ENCODE measurements at places on chromosomes 1 and 21.

DNA sequence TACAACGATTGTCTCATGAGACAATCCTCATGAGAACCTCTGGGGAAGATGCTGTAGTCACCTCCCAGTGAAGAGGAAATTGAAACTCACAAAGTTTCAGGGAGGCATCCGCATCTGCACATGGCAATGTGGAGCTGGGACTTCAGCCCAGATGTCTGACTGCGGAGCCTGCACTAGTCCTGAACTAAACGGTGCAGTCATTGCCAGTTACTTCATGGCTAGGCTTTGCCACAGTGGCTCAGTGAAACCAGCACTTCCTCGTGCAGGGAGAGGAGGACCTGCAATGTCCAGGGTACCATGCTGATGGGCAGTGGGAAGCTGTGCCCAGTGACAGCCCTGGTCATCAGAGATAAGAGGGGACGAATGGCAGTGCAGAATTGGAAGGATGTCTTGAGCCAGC, 40.7 kb upstream of the ETS2 start:
- DNase-seq, result no peak

DNA sequence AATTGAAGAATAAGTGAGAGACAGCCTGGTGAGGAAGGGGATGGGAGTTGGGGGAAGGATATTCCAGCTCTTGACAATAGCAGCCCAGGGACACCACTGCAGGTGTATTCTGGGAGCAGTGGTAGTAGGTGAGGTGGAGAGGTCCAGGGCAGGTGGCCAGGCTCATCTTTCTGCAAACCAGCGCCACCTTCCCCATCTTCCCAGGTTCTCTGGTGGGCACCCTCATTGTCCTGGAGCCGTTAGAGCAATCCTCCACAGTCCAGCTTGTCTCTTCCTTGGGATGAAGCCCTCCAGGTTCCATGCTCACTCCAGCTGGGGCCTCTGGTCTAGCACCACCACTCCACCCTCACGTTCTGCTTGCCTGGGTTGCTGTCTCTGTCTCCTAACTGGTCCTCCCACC, 97.0 kb downstream of the IER5 start:
- no peak for DNase-seq

- no peak for DNase-seq
Observed at GRCh38 chr1:41423511-41424191, 60.8 kb downstream of the EDN2 start.

DNA sequence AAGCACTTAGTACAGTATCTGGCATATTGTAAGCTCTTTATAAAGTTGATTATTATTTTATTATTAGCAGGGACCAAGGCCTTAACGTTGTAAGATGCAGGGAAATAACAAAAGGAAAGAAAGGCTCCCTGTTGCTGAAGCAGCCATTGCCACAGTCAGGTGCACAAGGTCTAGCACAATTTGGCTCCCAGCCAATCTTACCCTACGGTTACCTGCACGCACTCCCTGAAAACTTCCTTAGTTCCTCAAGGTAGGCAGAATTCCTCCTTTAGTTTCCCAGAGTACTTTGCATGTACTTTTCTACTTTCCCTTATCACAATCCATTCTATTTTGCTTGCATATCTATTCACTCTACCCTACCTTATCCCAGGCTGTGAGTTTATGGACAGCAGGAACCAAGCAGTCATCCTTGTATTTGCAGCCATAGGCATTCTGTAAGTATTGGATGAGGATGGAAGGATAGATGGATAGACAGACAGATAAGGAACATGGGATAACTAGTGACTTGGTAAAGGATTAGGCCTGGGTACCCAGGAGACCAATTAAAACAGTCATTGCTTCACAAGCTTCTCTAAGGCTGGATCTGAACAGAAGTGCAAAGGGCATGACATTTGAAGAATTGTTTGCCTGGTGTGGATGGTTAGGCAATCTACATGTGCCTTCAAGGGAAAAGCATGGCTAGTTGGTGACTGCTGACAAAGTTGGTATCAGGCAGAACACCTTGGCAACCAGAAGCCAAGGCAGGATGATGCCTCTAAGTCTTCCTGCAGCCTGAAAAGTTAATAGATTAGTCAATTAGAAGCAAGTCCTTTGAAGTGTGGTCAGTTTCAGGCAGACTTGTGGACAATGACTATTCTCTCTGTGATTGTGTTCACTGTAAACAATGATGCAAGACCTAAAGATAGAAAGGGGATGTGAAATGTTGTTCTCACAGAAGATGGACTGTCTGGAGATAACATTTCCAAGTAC, 20.8 kb upstream of the JAK1 start:
- no peak for DNase-seq

- DNase-seq, result no peak
Observed at GRCh38 chr1:204349602-204350001, 10.1 kb downstream of the PLEKHA6 start.

- no peak for DNase-seq
Observed at GRCh38 chr1:29453502-29454240, 217.3 kb downstream of the PTPRU start.

DNA sequence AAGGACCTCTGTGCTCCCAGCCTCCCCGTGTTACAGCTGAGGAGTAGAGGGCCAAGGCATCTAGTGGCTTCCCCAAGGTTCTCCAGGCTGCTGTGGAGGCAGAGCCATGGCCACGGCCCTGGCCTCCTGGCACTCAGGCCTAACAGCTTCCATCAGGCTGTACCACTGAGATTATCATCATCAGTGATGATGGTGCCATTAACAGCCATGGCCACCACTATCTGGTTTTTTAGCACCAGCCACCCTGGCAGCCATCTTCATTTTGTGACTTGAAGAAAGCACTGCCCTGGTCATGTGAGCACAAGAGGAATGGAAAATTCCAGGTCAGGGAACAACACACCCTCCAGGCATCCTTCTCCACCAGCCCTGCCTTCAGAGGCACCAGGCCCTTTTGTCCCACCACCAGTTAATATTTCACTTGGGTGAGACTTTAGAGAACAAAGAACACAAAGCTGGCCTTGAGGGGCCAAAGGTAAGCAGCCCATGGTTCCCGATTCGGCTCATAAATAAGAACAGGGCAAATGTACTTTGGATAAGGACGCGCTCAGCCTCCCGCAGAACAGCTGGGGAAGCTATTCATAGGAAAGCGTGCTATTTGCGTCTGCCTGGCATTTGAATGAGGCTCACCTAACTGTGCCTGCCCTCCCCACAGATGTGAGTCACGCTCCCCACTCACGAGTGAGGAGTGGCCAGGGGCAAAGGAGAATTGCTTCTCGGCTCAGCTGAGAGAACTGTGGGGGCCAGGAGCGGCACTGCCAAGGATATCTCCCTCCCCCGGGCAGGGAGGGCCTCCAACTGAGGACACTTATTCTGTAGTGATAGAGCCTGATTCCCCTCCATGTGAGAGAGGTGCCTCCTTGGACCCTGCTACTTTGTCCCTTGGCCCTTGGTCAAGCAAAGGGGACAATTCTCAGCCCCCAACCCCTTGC, 95.6 kb downstream of the CD58 start:
- DNase-seq, result no peak

DNA sequence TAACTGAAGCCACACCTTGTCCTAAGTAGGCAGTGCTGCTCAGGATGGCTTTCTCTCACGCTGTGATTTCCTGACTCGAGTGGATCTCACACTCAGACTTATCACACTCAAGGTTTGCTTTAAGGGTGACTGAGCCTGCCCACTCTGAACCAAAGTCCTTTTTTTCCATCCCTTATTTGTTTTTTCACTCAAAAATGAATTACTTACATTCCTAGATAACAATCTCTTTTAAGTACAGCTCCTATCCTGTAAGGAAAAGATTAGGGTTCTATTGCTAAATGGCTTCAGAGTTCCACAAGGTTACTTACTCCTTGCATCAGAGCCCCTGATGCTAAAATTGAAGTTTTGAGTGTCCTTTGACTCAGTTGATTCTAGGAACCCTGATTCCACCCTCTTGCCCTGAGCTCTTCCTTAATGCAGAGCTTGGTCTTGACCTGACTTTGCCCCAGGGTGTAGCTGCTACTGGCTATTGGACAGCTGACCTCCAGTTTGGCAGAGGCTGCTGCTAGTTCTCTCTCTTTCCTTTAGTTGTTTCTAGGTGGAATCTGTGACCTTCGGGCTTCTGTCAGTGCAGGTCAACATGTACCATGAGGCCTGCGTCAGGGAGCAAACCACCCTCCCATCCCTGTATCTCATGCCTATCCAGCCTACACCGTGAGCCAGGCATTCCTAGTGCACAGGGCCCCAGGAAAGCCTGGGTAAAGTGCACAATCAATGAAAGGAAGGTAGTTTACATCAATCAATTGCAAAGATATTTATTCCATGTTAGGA, 80.1 kb upstream of the CD55 start:
- DNase-seq, result no peak

- no peak for DNase-seq
Observed at GRCh38 chr1:246041360-246041759, 465.7 kb downstream of the SMYD3 start.

DNA sequence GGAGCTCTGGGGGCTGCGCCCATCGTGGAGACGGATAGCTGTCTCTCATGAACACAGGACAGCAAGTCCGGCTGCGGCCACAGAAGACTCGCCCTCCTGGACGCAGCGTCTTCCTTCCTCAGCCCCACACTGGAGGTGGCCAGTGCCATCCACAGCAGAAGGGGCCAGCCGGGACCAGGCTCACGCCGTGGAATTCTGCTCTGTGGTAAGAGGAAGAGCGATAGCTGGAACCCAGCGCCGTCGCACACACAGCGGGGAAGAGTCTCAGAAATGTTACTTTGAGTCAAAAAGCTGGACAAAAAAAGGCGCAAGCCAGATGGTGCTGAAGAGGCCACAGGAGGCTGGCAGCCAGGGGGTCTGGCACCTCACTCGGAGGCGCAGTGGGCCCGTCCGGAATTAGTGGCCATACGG, 113.9 kb upstream of the COL6A1 start:
- no peak for DNase-seq

GRCh38 chr1:113958691-113959090, 20.6 kb upstream of the OLFML3 start:
- no peak for DNase-seq

- DNase-seq, result no peak
Observed at GRCh38 chr21:36211660-36212512, 55.3 kb downstream of the DOP1B start.

DNA sequence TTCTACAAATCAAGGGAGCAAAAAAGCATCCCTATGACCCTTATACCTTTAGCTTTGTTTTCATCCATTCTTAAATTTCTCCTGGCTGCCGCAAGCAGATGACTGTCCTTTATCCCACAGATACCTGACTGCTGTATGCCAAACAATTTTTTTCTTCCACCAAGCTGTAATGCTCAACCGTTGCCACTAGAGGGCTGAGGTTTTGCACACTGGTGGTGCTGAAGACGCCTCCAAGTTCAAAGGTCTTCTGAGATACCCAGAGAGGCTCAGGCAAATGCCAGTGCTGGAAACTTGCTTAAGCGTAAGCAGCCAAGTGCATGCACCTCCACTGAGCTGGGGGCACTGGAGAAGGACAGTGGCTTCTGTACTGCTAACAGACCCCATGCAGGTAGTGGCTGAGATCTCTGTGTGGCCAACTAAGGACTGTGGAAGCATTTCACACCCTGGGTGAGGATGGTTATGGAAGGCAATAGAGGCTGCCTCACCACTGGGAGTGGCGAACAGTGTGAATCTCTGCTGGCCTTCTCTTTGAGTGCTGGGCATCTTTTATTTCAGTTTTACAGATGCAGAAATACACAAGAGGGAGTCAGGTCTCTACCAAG, 28.5 kb downstream of the CNIH3 start:
- no peak for DNase-seq

DNA sequence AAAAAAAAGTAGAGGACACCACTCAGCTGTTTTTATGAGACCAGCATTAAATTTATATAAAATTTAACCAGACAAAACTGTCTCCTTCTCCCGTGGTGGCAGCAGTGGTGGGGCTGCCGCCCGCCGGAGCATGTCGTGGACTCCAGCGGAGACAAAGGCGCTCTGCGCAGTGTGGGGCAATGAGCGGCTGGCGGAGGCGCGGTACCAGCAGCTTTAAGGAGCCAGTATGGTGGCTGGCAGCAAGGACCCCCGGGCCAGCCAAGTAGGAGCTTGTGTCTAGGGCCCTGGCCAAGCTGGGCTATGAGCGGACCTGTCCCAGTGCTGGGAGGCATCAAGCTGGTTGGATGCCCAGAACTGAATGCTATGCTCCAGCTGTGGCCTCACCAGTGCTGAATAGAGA, 2102.9 kb downstream of the NCAM2 start:
- DNase-seq, result no peak

- DNase-seq, result no peak
Observed at GRCh38 chr21:25175938-25176337, 431.3 kb downstream of the MRPL39 start.

DNA sequence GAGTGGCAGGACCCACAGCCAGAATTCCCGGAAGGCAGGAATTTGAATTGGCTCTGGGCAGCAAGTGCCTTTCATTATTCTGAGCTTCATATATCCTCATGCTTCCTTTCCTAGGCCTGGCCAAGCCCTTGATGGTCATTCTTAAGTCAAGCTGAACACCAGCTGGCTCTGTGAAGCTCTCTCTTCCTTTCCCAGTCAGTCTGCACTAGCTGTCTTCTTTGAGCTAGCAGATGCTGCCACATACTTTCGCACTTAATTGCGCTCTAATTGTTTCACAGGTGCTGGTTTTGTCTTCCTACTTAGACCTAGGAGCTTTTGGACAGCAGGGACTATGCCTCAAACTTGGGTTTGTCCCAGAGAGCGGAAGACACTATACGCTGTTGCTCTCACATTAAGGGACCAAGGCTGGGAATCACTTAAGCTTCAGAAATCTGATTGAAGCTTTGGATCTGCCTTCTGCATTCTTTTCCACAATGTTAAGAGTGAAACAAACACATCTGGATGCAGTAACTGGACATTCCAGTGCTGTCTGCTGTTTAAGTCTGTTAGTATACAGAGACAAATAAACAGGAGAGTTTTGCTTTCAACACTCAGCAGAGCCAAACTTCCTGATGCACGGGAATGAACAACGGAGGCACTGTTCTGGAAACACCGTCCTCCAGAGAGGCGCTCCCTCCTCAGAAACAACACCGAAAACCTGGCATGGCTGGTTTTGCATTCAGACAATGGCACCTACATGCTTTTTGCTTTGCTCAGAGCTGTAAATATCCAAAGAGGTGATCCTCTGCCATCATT, 2.2 kb downstream of the TLR5 start:
- no peak for DNase-seq

GRCh38 chr1:97923811-97924210, 3.0 kb upstream of the DPYD start:
- no peak for DNase-seq

All from activated gamma-delta T cell (primary cell).